ENCODE measurements at places on chromosomes 3 and 15.

- DNase-seq: no peak
Observed at GRCh38 chr3:178483704-178484103, 52.5 kb upstream of the KCNMB2 start.

- no peak for DNase-seq
Observed at GRCh38 chr3:71684757-71685386, 40.3 kb downstream of the EIF4E3 start.

DNA sequence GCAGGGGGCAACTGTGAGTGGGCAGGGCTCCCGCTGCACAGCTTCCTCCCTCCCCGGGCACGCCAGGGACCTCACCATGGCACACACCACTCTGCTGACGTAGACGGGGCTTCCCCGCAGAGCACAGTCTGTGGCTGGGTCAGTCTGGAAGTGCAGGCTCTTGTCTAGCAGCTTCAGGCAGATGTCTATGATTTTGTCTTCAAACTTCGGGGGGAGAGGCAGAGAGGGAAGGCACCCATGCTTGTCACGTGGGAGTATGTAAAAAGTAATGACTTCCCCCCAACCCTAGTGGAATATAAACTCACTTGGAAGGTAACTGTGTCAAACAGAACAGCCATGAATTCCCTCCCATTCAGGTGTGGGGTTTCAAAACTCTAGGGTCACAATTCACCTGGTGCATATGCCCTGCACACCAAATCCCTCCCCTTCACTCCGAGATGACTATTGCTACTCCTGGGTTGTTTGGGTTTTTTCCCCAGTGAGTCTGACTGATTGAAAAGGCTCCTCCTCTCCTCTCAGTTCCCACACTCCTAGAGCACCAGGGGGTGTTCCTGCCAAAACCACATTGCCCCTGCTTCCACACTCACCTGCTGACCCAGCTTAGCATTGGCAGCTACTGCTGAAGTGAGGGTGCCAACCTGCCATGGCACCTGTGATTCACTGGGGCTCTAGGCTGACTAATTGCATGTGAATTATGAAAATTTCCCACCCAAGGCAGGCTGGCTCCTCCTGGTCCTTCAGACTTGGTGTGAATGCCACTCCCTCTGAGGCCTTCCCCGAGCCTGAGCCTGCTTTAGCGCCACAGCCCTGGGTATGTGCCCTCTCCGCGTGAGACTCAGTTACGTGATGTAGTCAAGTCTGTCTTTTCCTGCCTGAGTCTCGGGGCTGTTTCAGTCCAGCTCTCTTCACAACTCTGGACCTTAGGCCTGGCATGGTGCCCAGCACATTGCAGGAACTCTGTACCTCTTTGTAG lies 13.0 kb downstream of the TGM5 start:
- no peak for DNase-seq

DNA sequence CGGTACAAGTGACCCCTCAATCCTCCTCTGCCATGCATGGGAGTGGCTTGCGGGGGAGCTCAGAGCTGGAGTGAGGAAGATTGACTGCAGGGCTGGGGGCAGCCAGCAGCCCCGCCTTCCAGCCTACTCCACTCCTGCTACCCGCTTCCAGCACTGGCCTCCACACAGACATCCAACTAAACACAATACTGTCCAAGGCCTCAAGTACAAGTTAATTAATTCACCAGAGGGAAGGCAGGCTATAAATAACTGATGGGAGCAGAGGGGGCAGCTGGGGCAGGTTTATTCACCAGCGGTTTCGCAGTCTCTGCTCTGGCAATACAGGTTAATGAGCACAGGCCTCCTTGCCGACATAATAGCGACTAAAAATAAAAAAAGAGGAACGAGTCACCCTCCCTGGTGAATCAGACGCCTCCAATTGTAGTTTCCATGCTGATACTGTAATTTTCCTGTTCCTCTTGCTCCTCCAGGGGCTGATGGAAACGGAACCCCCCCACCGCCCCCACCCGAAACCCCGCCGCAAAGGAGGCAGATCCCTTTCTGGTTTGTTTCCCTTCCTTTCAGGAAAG lies 166.4 kb upstream of the TLE3 start:
- DNase-seq: no peak

- DNase-seq: no peak
Observed at GRCh38 chr3:24160424-24161095, 215.5 kb downstream of the NR1D2 start.

- no peak for DNase-seq
Observed at GRCh38 chr3:137460944-137461343, 303.2 kb upstream of the SOX14 start.

DNA sequence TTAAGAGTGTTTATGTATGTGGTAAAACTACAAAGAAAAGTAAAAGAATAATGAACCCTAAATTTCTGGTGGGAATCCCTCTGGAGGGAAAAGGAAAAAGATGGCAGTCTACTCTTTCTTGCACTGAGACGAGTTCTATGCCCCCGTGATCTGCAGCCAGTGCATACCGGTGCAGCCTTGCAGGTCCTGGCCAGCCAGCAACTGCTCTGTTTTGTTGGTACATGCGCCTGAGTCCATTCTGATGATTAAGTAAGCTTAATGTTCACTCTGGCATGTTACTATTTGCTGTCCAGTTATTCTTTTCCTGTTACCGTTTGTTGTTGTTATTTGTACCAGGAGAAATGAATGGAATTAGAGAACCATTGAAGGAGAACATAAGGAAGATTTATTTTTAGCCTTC lies 95.1 kb upstream of the TMC3 start:
- DNase-seq: no peak

GRCh38 chr15:77607894-77608261 lies 24.8 kb downstream of the LINGO1 start:
- DNase-seq: no peak

GRCh38 chr15:89412905-89413411 lies 78.3 kb upstream of the POLG start:
- DNase-seq: no peak

- no peak for DNase-seq
Observed at GRCh38 chr3:17749281-17749680, 6.8 kb upstream of the TBC1D5 start.

DNA sequence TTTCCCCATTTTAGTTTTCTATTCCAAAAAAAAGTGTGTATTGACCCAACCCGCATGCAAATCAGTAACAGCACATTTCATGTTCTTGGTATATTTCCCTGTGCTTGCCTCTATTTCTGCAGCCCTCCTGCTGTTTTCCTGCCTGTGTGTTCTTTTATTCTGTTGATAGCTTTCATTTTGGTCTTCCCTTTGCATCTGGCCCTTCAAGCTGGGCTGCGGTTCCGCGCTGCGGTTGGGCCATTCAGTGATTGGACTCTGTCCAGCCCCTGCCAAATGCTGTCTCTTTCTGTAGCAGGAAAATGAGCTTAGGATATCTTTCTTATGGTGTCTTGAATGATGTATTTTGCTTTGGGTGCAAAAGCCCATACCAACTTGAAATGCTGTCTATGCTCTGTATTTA lies 49.9 kb downstream of the ZNF621 start:
- no peak for DNase-seq

DNA sequence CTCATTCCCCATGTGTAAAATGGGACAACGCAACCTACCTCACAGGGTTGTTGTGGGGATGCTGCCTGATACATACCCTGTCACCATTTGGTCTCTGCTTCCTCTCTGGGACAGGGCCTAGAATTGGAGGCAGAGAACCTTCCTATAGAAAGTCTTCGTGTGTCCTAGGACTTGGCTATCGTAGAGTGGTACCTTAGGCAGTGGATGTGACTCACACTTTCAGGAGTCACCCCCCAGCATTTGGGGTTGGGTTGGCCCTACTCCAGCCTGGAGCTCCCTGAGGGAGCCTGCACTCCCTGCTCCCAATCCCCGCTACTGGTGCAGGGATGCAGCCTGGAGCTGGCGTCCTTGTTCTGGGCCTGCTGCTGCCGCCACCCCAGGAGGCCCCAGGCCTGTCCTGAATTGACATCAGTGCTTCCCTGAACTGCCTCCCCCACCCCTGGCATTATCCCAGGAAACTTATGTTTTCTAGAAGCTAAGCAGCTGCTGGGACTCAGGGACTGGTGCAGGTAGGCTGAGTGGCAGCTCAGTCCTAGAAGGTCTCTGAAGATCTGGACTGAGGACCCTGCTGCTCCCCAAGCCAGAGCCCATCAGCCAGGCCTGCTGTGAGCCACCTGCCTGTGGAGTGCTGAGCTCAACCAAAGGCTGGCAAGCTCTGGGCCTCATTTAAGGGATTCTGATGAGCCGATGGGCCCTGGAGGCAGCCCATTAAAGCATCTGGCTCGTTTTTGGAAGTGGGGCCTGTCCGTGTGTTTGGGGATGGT lies 9.9 kb downstream of the C15orf39 start:
- no peak for DNase-seq

GRCh38 chr15:27847775-27848710 lies 251.1 kb downstream of the OCA2 start:
- DNase-seq: no peak

DNA sequence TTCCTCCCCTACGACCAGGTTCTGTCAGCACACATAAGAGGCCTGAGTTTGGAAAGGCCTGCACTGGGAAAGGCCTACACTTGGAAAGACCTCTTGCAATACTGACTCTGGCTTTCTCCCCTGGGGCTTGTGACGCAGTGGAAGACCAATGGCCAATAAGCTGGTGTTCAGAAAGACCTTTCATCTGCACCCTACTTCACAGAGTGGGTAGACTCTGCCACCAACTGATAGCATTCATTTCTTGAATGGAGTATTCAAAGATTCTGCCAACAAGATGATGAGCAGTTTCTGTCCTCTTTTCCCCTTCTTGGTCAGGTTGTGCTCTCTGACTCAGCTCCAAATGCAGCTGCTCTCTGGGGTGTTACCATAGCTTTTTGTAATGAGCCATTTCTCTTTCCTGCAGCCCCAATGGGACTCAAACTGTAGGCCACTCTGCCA lies 48.8 kb downstream of the TIPARP start:
- DNase-seq: no peak

DNA sequence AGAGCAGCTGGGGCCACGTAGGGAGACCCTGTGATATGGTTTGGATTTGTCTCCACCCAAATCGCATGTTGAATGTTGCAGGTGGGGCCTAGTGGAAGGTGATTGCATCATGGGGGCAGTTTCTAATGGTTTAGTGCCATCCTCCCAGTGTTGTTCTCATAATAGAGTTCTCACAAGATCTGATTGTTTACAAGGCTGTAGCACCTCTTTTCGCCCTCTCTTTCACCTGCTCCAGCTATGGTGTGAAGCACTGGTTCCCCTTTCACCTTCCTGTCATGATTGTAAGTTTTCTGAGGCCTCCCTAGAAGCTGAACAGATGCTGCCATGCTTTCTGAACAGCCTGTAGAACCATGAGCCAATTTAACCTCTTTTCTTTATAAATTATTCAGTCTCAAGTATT lies 198.9 kb upstream of the CBLB start:
- DNase-seq: no peak

DNA sequence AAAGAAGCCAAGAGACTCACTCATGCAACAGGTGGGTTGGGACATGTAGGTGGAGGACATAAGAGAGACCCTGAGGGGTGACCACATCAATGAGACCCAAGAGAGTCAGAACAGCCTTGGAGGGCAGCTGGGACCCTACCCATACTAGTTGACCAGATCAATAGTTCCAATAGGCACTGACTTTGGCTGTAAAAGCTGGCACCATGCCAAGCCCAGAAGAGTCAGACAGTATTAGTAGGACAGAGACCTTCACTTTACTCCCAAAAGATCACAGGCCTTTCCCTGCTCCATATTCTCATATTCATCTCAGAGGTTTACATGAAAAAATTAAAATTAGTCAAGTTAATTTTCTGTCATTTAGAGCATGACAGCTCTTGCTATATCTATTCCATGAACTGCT lies 20.9 kb upstream of the GABRR3 start:
- no peak for DNase-seq

- DNase-seq: no peak
Observed at GRCh38 chr3:78894787-78895186, 873.0 kb downstream of the ROBO1 start.

- no peak for DNase-seq
Observed at GRCh38 chr3:158105119-158105709, 1.0 kb downstream of the SHOX2 start.

DNA sequence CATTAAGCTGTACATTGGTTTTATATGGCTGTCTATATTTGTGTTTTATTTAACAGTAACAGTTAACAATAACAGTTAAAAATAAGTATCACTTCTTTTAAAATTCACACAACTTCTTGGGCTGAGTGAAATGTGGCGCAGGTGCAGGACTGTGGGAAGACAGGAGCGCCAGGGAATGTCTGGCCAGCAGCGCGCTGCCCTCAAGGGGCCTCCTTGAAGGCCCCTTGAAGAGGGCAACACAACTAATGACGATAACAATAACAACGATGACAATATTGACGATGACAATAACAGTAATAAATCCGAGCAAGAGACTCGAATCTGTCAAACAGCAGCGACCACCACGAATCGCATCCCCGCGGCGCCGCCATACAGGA lies 411 bp upstream of the PPP2R3A start:
- DNase-seq: no peak

GRCh38 chr15:82847703-82848102 lies 38.3 kb downstream of the WHAMM start:
- no peak for DNase-seq

- no peak for DNase-seq
Observed at GRCh38 chr3:72134989-72135451, 350.1 kb upstream of the PROK2 start.

DNA sequence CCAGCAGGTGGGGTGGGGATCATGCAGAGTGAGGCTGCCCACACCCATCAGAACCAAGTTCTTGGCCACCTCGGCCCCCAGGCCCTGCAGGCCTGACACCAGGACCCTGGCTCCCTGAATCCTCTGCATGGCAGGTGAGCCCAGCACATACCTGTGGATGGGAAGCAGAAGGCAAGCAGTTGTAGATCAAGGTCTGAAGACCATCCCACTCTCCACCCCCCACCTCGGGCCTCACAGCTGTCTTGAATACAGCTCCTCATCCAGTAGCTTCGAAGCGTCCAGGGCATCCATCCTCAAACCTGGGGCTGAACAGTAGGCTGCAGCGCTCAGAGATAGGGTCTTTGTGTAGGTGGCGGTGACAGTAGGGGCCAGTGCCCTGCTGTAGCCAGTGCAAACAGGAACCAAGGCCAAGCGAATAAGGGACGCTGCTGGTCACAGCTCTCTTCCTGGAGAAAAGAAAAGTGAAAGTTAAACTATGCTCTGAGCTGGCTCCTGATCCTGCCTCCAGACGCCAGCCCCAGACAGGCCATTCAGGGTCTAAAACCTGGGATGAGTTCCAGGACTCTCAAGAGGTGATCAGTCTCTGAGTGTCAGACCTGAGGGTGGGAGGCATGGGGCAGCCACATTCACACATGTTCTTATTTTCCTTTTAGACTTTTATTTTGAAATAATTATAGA lies at the start of gene UBA7:
Gene UBA7, minus strand, starts transcription at position 457 of the 678 bp plus-strand sequence. Its CDS starts 166 bp downstream, at position 291.
- DNase-seq: no peak

DNA sequence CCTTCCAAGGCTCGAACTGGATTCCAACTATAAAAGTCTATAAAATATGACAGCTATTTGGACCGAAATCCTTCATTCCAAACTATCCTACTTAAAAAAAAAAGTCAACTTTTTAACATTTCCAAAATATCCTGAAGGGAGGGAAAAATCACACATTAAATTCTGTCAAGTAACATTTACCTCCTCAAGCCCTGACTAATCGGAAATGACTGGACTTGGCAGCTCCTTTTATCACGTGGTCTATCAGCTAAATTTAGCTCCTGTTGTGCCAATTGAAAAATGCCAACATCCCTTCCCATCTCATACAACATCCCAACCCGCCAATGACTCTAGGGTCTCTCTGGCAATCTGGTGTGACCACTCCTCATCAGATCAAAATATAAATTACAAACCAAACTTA lies 297.9 kb downstream of the FHIT start:
- DNase-seq: no peak

All from NCI-H1930 (cell line).